ENCODE measurements at places on chromosomes 7 and 10. TPM values are rescaled to one million over a fixed set of nuclear protein-coding genes. Genes with fewer than 3 reads are reported as not detected.

MAD1L1 gene
- 21.8 TPM for polyA plus RNA-seq

GDF10 gene
- 1.6 TPM for polyA plus RNA-seq

NPSR1 gene
- polyA plus RNA-seq: not detected

GRCh38 chr10:45420453-45421192 lies 46.6 kb downstream of the ALOX5 start:
- no peak for DNase-seq

GRCh38 chr7:1743481-1744230 lies 73.6 kb downstream of the ELFN1 start:
- no peak for DNase-seq

AKR1C1 gene
- polyA plus RNA-seq: 15.3 TPM

- DNase-seq: no peak
Observed at GRCh38 chr7:18708204-18708603, 212.7 kb downstream of the HDAC9 start.

DNA sequence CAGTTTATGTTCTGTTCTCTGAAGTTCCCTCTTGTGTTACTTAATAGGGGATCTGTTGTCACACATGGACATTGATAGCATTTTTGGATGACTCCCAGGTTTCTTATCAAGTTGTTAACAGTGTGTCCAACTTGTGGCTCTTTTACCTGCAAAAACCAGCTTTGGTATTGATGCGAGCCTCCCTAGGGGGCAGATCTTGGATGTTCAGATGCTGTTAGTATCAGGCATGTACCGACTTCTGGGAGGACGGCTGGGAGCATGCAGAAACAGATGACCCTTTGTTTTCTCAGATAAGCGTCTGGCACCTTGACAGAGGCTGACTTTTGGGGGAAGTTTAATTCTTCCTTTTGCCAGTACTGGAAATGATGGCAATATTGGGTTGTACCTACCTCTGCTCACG lies 2.2 kb downstream of the PLPP4 start:
- no peak for DNase-seq

- DNase-seq: peak; percentile 80
Observed at GRCh38 chr7:5831196-5831595, 49.4 kb upstream of the OCM start.

- DNase-seq: no peak
Observed at GRCh38 chr10:69562731-69563254, 10.4 kb downstream of the NEUROG3 start.

ZPBP gene
- 0.90 TPM for polyA plus RNA-seq
